ENCODE measurements at places on chromosomes 6 and 20.

DNA sequence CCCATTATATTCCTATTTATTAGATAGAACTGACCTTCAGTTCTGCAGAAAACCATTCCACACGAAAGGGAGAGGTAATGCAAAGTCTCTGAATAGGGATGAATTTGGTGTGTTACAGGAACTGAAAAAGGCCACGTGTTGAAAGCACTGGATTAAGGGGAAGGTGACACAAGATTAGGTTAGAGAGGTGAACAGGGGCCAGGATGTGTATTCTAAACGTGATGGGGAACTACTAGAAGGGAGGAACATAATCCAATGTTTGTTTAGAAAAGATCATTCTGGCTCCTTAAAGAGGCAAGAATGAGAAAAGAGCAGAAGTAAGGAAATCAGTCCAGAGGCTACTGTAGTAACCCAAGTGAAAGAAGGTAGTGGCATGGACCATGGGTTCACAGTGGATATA lies 6.3 kb upstream of the ZKSCAN8 start:
- DNase-seq = no peak

DNA sequence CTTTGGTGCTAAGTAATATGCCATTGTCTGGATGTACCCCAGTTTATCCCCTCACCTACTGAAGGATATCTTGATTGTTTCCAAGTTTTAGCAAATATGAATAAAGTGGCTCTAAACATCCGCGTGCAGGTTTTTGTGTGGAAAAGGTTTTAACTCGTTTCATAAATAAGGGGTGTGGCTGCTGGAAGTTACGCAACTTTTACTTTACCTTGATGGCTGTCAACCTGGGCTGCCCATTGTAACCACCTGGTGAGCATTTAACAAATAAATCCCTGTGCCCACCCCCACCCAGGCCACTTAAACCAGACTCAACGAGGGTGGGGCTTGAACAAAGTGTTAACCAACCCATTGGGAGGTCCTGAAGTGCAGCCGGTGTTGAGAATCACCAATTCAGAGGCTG lies 187.8 kb downstream of the NRN1 start:
- no peak for DNase-seq

GRCh38 chr6:15027472-15027871 lies 218.4 kb upstream of the JARID2 start:
- no peak for DNase-seq

- no peak for DNase-seq
Observed at GRCh38 chr6:137661601-137662000, 167.4 kb upstream of the OLIG3 start.

DNA sequence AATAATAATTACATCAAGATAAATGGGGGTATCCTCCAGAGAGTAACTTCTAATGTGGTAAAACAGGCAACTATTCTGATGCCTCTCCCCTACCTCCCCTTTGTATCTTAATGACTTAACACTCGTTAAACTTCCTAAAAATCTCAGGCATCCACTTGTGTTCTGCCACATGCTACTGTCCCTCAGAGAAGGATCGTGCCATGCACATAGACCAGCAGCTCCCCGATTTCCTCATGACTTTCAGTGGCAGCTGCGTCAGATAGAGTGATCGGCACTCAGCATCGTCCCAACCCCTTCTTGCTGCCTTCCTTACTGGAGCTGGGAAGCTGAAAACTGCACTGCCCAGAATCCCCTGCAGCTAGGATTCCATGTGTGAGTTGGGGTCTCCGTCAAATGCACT lies 32.1 kb downstream of the RIPOR2 start:
- no peak for DNase-seq

GRCh38 chr20:4667371-4667773 lies 54.3 kb upstream of the PRND start:
- no peak for DNase-seq

- DNase-seq = no peak
Observed at GRCh38 chr6:85798931-85799652, 156.4 kb upstream of the SYNCRIP start.

GRCh38 chr6:37137201-37138090 lies 32.5 kb upstream of the PIM1 start:
- peak; percentile 98 for DNase-seq

DNA sequence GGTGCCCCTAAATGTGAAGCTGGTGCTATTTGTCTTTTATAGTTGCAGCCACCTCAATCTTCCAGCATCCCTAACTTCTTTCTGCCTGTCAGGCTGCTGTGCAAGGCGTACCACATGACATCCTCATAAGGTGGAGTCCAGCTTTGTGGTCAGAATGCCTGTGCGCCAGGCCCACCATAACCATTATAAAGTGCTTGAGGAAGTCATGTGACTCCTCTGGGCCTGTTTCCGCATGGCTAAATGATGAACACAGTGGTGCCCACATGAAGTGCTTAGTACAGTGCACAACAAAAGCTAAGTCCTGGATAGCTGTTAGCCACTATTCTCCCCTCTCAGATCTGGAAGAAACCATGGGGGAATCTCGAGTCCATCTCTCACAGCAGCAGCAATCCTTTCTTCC lies 75.6 kb downstream of the INSM1 start:
- DNase-seq = no peak

Data from fibroblast of skin of left biceps (primary cell).